ENCODE measurements at places on chromosomes 12 and 14. TPM values are rescaled to one million over a fixed set of nuclear protein-coding genes. Genes with fewer than 3 reads are reported as not detected.

Gene LTBP2
- 8.0 TPM for total RNA-seq

Gene SLC25A47
- total RNA-seq = not detected

Gene PTCSC3
- not detected for total RNA-seq

Gene KRT77
- total RNA-seq = not detected

Gene MSI1
- total RNA-seq = 0.59 TPM

Gene GYS2
- not detected for total RNA-seq

Gene HOXC13
- total RNA-seq = 9.8 TPM

Gene GDF3
- total RNA-seq = not detected

Gene ERO1A
- total RNA-seq = 53.3 TPM

Gene OR4L1
- not detected for total RNA-seq

Gene C12orf54
- not detected for total RNA-seq

Gene CDCA3
- total RNA-seq = 84.0 TPM

Gene CACNA2D4
- total RNA-seq = not detected

Gene RTL1
- total RNA-seq = 0.32 TPM

Gene FIGNL2
- total RNA-seq = 0.32 TPM

Gene SRP54
- total RNA-seq = 62.6 TPM

Gene SLC16A7
- 0.21 TPM for total RNA-seq

Gene NDUFA12
- total RNA-seq = 141 TPM

Gene CDCA4
- total RNA-seq = 46.8 TPM

Gene PRH2
- not detected for total RNA-seq

Gene PLCZ1
- total RNA-seq = not detected

Gene NID2
- total RNA-seq = 19.2 TPM

Gene PDZRN4
- total RNA-seq = not detected

Gene USP44
- total RNA-seq = not detected

Gene NCAPD2
- 60.4 TPM for total RNA-seq

Gene KRT79
- total RNA-seq = 0.21 TPM

Gene TSHR
- total RNA-seq = not detected

Gene TM7SF3
- 79.8 TPM for total RNA-seq

Gene SIX6
- not detected for total RNA-seq

Gene KRT3
- total RNA-seq = 0.07 TPM

Gene KRT74
- not detected for total RNA-seq

Gene PUS1
- total RNA-seq = 84.1 TPM

Gene ADGRD1
- total RNA-seq = 0.62 TPM

Gene TAS2R7
- not detected for total RNA-seq

Gene EML1
- 43.3 TPM for total RNA-seq

Gene LRIG3
- 6.0 TPM for total RNA-seq

Gene MARCHF9
- total RNA-seq = 7.6 TPM

Gene CMKLR1
- total RNA-seq = not detected

Gene INHBC
- total RNA-seq = not detected

Gene SOX5
- not detected for total RNA-seq

Gene ZNF84
- 15.1 TPM for total RNA-seq

Gene KLHL33
- not detected for total RNA-seq

Gene NAB2
- 18.4 TPM for total RNA-seq

Data from A549 treated with RU486 at 1 μM for 4 hours (cell line).